Fibroblast of villous mesenchyme (primary cell): ENCODE measurements at places on chromosomes 2 and 18. TPM values are rescaled to one million over a fixed set of nuclear protein-coding genes. Genes with fewer than 3 reads are reported as not detected.

The AKAIN1 gene
- total RNA-seq = not detected in 2 replicates

The VWA3B gene
- total RNA-seq = not detected in 2 replicates

The DNAH6 gene
- total RNA-seq = under 0.01 TPM in 2 replicates

- DNase-seq = no peak
Observed at GRCh38 chr2:95738301-95738700, 146.5 kb downstream of the TRIM43 start.

The ZBTB7C gene
- total RNA-seq = not detected in 2 replicates

GRCh38 chr2:163692081-163692480 lies 43.7 kb downstream of the FIGN start:
- no peak for DNase-seq

The MYCN gene
- total RNA-seq = under 0.01 and 0.32 TPM in 2 replicates

The RPRM gene
- not detected in 2 replicates for total RNA-seq
